ENCODE measurements at places on chromosomes 7 and 10. TPM values are rescaled to one million over a fixed set of nuclear protein-coding genes. Genes with fewer than 3 reads are reported as not detected.

SPDYE2B gene
- polyA plus RNA-seq: not detected

MINDY3 gene
- polyA plus RNA-seq: 6.4 TPM

PDE1C gene
- not detected for polyA plus RNA-seq

DNA sequence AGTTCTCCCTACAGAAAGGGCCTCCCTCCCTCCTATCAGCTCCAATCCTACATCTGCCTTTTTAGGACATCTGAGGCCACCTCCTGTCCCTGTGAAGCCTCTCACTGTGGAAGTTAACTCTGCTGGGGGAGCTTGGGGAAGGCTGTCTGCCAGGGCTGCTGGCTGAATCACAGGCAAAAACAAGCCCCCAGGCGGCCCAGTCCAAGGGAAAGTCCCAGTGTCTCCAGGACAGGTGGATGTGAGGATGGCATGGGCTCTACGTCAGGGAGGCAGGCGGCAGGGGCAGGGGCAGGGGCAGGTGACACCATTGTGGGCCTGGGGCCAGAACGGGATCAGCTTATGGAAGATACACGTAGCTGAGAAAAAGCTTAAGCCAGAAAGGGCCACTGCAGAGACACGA, 240.2 kb downstream of the MAD1L1 start:
- H3K27ac ChIP-seq: no peak overlapping the region
- 0 out of 3 replicates have a peak, but pooled peaks cover 6% of the 10 kb centered on the region for H3K36me3 ChIP-seq
- no peak for DNase-seq

GRCh38 chr10:77188521-77188920, 449.1 kb downstream of the KCNMA1 start:
- no peak overlapping the region for H3K27ac ChIP-seq
- H3K4me1 ChIP-seq: no peaks in the 10 kb centered on the region
- no peaks in the 10 kb centered on the region for H3K27me3 ChIP-seq
- DNase-seq: no peak
- H3K36me3 ChIP-seq: no peaks in the 10 kb centered on the region

DNA sequence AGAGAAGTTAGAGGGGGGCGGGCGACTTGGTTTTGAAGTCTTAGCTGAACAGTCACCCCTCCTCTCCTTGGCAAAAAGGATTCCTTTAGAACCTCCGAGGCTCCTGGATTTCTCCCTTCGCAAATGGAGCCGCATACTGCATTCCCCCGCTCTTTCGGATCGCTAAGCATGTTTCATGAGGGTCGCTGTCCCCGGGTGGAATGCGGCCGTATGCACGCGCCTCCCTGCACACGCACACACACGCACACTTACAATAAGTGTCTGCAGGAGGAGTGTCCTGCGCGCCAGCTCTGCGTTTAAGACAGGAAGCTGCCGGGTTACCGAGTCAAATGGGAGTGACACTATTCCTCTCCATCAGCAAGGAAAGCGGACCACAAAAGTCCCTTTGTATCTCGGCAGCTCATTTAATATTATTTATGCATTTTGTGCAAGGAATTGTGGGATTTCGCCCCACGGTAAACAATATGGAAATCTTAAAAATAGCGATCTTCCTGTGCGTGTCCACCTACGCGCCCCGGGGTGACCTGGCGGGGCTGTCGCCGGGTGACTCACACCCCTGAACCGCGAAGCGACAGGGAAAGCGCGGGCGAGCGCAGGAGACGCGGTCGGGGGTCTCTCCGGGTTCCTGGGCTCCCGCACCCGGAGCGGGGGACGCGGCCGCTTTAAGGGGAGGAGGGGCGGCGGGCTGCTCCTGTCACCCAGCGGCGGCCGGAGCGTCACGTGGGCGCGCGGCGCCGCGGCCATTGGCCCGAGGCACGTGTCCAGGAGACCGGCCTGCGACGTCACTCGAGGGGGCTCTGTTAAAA, 988 bp upstream of the EN2 start:
- no peaks in the 10 kb centered on the region for H3K36me3 ChIP-seq
- no peaks in the 10 kb centered on the region for H3K4me1 ChIP-seq
- peaks cover 78% of the 10 kb centered on the region for H3K27me3 ChIP-seq

GRCh38 chr7:106793015-106793975, 71.8 kb upstream of the PIK3CG start:
- H3K4me3 ChIP-seq: no peak overlapping the region
- no peaks in the 10 kb centered on the region for H3K27me3 ChIP-seq
- peak; percentile 7 for DNase-seq

Measured in HepG2 (cell line).